Mucosa of descending colon (tissue), 3 donors: ENCODE measurements at places on chromosomes 6 and 20.

DNA sequence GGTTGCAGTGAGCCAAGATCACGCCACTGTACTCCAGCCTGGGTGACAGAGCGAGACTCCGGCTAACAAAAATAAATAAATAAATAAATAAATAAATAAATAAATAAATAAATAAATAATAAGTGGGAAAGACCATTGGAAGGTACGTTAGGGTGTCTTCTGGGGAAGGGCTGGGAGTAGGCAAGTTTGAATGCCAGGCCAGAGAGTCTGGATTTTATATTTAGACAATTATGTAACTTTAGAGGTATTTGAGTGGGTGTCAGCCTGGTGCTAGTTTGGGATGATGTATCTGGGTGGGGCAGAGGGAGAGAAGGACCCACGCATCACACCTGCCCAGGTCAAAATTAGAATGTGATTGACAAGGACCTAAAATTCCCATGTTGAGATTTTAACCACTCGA is 108.5 kb upstream of the PRND start:
- DNase-seq = no peak

DNA sequence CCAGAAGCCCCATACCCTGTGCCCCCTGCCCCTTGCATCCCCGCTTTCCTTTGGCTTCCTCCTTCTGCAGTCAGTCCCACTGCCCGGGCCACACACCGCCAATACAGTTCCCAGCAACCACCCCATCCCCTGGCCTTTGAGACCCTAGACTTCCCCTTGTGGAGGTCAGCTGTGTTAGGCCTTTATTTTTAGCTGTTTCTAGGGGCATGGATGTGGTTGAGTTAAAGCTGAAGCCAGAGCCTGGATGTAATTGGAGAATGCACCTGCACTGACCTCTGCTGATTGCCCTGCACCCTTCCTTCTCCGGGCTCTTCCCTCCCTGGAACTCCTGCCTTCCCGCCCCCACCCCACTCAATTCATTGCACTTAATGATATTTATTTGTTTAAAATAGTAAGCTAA is 33.9 kb downstream of the LYRM2 start:
- DNase-seq = no peak

DNA sequence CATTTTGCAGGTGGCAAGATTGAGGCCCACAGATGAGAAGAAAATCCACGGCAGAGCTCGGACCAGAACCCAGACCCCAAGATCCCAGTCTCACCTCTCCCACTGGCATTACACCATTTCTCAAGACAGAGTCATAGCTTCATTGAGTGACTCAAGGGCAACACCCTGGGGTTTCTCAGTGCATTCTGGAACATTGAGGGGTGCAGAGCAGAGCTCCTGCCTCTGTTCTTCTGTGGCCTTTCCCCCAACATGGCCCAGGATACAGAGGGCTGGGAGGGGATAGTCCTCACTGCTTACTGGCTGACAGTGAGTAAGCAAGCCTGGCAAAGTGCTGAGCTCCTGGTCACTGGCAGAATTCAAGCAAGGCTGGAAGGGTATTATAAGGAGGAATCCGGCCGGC is 74.0 kb downstream of the MDGA1 start:
- no peak for DNase-seq

DNA sequence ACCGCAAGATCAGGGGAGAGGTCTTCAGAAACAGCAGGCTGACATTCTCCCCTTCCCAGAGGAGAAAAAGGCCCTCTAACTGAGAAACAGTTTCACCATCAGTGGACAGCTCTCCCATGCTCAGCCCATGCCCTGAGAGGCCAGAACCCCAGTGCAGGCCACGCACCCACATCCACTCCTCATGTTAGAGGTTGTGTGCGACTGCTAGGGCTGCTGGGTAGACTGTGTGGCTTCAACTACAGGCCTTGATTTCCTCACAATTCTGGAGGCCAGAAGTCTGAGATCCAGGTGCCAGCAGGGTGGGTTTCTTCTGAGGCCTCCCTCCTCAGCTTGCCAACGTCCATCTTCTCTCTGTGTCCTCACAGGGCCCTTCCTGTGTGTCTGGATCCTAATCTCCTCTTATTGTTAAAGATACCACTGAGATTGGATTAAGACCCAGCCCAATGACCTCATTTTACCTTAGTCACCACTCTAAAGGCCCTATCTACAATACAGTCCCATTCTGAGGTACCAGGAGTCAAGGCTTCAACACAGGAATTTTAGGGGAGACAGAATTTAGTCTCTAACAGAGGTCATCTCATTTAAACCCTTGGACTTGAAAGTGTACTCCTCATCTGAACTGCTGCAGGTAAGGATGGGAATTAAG is 67.7 kb upstream of the CD93 start:
- DNase-seq = no peak

DNA sequence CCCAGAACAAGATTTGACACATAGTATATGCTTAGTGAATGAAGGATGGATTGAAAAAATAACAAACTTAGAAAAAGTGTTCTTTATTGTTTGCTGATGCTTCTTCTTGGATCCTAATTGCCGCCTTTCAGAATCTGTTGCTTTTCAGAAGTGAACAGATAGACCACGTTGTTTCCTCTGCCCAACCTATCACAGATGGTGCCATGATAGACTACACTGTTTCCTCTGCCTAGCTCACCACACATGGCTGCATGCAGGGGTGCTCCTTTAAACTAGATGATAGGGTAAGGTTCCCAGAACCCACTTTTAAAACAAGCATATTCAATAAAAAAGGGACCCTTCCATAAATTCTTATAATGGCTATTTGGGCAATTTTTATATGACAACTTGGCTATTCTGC is 4.6 kb upstream of the RGS17 start:
- no peak for DNase-seq

GRCh38 chr20:34110025-34110744 is 1.9 kb downstream of the EIF2S2 start:
- no peak for DNase-seq

DNA sequence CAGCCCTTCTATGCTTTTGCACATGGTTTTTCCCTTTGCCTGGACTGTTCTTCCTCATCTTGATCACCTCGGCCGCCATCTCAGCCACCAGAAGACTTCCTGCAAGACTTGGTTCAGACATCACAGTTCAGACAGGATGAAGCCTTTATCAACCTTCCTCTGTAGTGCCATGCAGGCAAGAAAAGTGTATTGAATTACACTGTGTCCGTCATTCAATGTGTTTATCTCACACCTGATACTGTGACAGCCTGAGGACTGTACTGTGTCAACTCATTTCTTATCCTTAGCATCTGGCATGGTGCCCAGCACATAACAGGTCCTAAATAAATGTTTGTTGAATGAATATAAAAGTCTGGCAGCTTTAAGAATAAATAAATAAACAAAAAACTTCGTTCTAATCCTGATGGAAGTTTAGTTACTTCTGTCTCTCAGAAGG is 133.3 kb upstream of the MAN1A1 start:
- DNase-seq = no peak

DNA sequence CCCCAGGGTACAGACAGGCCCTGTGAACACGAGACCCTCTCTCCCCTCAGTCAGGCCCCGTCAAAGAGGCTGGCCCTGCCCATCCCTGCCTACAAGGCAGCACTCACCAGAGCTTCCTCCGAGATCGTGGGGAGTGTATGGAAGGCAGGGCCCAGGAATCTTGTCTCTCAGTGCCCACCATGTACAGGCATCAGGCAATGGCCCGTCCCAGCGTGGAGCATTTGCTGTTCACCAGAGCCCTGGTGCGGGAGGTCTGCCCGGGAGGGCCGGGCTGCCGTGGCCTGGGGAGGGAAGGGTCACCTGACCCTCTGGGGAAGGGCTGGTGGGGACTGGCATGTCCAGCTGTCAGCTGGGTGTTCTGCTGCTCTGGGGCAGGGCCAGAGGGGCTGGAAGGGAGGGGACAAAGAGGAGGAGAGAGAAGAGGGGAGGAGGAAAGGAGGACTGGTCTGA is at the start of gene IP6K3:
TSS of gene IP6K3 (minus strand) at position 255 of the 450 bp plus-strand sequence. CDS start 11,429 bp downstream, outside the sequence.
- no peak for DNase-seq

DNA sequence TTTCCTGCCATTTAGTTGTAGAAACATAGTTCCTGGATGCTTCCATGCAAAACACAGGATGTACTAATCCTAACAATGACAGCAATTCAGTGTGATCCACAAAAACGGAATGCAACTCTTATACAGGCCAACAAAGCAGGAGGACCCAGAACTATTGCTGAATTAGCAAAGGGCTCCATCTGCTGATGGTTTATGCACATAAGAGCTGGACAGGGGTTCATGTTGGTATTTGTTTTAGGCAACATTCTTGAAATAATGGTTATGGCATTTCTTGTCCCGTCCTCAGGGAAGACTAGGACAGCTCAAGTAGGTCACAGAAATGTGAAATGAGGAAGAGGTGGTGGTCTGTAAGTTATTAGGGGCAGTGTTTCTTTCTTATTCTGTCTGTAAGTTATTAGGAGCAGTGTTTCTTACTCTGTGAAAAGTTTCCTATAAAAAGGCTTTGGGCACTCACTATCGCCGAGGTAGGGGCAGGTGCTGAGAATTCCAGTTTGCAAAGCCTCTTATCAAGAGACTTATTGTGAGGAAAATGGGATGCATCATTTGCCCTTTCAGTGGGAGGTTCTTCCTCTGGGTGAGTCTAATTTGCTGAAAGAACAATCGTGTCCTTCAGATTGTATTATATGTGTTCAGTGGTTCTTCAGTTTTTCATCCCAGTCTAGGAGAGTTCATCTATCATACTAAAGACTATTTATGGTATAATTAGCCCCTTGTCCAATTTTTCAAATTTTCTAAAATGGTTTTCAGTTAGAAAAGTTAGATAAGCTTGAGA is 171.1 kb downstream of the MCHR2 start:
- no peak for DNase-seq
